ENCODE measurements at places on chromosomes 6 and 20. TPM values are rescaled to one million over a fixed set of nuclear protein-coding genes. Genes with fewer than 3 reads are reported as not detected.

- DNase-seq, result no peak
These were observed 10.3 kb downstream of the KIF25 start for GRCh38 chr6:168007592-168008338.

GRCh38 chr20:35619196-35620095 lies 3.8 kb downstream of the SPAG4 start:
- DNase-seq, result peak; percentile 88

DNA sequence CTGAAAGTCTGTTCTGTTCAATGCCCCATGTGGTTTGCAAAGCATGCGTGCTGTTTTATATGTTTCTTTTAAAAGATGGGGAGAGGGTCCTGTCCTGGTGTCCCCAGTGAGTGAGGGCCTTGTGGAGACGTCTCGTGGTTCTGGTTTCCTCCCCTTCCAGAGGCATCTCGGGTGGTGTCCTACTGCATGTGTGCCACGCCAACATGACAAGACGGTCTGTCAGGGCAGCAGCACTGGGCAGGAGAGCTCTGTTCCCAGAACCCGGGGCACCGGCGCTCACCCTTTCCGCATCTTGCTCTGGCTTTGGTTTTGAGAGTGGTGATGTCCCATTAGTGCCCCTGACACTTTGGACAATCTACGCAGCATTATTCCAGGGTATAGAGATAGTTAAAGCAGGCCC lies 275.6 kb downstream of the CDH4 start:
- no peak for DNase-seq

The SNAI1 gene
- 0.81 TPM for total RNA-seq

- DNase-seq, result no peak
These were observed 48.1 kb upstream of the TNFRSF21 start for GRCh38 chr6:47357827-47358226.

- DNase-seq, result no peak
These were observed 67.8 kb downstream of the MMS22L start for GRCh38 chr6:97215157-97215769.

- DNase-seq, result no peak
These were observed 209.7 kb upstream of the TENT5A start for GRCh38 chr6:81962198-81962597.

The DEFB124 gene
- not detected for total RNA-seq

DNA sequence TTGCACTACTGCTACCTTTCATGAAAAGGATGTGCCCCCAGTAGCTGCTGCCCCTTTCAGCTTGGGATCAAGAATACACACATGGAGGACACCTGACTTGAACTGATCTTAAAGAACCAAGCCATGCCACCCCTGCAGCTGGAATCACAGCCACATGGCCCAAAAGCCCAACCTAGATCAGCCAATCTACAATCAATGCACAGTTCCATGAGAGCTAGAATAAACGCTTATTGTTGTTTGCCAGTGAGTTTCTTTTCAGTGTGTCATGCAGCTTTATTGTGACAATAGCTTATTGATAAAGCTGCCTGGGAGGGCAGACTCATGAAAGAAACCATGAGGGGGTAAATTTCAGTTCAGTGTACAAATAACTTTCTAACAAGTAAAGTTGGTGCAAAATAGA lies 397.7 kb downstream of the PTPRT start:
- DNase-seq, result no peak

DNA sequence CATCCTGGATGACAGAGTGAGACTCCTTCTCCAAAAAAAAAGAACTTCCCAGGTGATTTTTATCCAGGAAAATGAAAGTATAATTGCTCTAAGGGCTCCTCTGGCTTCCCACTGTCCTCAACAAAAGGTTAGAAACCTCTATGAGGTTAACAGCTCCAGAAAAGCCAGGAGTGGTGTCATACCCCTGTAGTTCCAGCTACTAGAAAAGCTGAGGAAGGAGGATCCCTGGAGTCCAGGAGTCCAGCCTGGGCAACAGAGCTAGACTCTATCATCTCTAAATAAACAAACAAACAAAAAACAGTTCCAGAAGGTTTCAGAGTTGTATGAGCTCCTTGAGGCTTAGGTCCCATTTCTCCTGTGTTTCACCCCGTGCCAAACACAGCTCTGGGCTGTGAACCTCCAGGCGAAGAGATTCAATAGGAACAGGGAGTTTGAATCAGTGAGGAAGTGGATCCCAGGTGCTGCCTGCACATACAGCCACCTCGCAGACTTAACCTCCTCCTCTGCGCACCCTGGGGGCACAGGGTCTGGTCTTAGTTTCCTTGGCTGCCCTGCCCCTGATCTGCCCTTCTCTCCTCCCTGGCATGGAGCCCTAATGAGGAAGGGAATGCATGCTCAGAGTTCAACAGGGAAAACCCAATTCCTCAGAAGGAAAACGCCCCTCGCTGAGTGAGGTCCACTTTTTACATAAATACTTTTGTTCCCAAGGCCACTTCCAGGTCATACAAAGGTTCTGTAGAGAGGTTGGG lies 31.0 kb downstream of the ZC3H12D start:
- no peak for DNase-seq

DNA sequence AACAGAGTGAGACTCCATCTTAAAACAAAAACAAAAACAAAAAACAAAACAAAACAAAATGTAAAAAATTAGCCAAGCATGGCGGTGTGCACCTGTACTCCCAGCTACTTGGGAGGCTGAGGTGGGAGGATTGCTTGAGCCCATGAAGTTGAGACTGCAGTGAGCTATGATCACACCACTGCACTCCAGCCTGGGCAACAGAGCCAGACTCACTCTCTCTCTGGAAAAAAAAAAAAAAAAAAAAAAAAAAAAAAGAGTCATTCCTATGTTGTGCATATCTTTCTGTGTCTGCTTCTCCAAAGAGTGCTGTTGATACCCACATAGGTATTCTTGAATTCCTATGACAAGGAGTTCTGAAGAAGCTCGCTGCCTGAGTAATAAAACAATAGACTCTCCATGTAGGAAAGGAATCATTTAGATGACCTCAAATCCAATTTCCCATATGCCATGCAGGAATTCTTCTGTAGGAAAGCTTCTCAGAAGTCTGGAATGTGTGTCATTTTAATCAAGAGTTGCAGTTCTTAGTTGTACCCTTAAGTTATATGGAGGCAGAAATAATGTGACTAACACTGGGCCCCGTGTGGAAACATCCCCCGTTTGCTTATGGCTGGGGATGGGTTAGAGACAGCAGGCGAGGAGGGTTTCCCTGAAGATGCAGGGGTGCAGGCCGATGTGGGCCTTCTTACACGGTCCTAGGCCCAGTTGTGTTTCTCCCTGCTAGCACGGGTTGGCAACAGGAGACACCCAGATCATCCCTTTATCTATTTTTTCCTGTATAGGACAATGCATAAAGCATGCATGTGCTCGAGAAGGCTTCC lies 79.4 kb downstream of the ZDHHC14 start:
- no peak for DNase-seq

GRCh38 chr6:156949376-156949775 lies 172.2 kb downstream of the ARID1B start:
- no peak for DNase-seq

DNA sequence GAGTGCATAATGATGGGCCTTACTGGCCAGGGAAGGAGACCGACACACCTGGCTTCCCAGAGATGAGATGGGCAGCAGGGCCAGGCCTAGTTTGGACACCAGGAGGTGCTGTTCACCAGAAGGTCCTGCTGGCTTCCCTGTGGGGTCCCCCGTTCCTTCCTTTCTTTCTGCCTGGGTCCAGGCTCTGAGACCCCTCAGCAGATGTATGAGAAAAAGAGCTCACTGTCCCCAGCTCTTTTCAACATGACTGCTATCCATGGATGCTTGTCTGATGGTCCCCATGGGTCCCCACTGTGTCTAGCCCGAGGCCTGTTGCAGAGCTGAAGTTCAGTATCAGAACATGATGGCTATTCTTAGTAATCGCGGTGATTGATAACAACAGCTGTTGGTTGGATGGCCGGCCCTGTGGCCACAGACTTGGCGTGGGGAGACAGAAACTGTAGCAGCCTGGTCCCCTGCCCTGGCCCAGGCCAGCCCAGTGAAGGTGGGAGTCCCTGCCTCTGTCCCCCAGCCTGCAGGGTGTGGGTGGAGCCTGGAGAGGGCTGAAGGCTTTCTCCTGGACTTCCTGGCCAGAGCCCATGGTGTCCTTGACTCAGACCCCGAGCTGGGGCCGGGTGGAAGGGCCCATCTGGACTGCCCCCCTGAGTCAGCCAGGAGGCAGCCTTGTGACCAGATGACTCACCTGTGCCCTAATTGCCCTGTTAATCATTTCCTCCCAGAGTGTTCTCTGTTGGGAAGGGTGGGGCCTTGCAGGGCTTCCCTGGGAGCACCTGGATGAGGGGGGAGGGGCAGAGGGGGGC lies 9.9 kb upstream of the BAK1 start:
- peak; percentile 67 for DNase-seq

The CGA gene
- not detected for total RNA-seq

DNA sequence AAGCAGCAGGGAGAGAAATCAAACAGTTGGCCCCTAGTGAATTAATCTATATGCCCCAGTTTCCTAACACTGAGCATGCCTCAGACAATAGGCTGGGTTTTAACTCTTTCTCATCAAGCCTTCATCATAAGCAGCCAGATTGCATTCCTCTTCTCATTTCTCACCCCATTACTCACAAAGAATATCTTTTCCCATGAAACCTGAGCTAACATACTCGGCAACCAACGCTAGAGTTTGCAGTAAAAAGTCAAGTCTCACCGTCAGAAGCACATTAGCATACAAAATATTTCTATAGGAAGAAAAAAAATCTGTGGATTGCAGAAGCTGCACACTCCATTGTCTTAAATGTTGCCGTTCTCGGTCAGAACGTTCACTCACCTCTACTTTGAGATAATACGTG lies 429.9 kb upstream of the ARID1B start:
- DNase-seq, result no peak

- no peak for DNase-seq
These were observed 79.6 kb downstream of the RSPH3 start for GRCh38 chr6:158920311-158920905.

The POM121L2 gene
- not detected for total RNA-seq

- DNase-seq, result peak; percentile 66
These were observed 55.4 kb upstream of the MOXD1 start for GRCh38 chr6:132456700-132457143.

GRCh38 chr6:167233490-167233889 lies 57.6 kb upstream of the UNC93A start:
- no peak for DNase-seq

The TGM3 gene
- not detected for total RNA-seq

The C4B gene
- 58.3 TPM for total RNA-seq

GRCh38 chr20:6103301-6103700 lies 19.5 kb downstream of the FERMT1 start:
- no peak for DNase-seq

The MOCS3 gene
- 2.9 TPM for total RNA-seq

GRCh38 chr6:11659757-11660156 lies 118.8 kb downstream of the ADTRP start:
- DNase-seq, result no peak

DNA sequence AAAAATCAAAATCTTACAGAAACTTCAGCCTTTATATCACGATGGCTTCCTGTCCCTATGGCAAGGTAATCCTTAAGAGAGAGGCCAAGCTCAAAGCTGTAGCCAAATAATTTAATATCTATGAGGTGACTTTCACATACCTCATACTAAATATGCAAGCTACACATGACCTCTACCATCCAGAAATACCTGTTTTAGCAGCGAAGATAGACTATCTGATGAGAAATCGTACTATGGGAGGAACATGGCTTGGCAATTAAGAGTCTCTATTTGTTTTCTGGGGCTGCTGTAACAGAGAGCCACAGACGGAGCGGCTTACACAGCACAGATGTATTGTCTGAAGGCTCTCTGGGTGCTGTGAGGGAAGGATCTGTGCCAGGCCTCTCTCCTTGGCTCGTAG lies 31.0 kb upstream of the SALL4 start:
- DNase-seq, result no peak

The HDGFL1 gene
- not detected for total RNA-seq

- DNase-seq, result peak; percentile 54
These were observed 194.8 kb downstream of the MAFB start for GRCh38 chr20:40494248-40494647.

The KIAA0408 gene
- 3.1 TPM for total RNA-seq

The ATF6B gene
- total RNA-seq, result 21.5 TPM

DNA sequence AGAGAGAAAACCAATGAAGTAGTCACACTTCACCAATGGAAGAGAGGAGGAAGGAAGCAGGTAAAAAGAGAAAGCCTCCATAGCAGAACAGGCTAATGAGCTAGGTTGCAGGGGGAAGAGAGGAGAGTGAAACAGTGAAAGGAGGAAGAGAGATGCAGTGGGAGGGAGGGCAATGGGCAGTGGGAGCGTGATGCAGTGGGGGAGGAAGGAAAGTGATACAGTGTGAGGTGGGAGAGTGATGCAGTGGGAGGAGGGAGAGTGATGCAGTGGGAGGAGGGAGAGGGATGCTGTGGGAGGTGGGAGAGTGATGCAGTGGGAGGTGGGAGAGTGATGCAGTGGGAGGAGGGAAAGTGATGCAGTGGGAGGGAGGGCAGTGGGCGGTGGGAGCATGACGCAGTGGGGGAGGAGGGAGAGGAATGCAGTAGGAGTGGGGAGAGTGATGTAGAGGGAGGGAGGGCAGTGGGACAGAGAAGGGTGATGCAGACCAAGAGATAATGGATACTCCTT lies 29.7 kb downstream of the COL12A1 start:
- DNase-seq, result no peak

- peak; percentile 50 for DNase-seq
These were observed 87.5 kb downstream of the CRYBG1 start for GRCh38 chr6:106448000-106448426.

- no peak for DNase-seq
These were observed 109.4 kb downstream of the ATXN1 start for GRCh38 chr6:16651871-16652270.

GRCh38 chr6:84193114-84193708 lies 34.2 kb downstream of the CEP162 start:
- no peak for DNase-seq

DNA sequence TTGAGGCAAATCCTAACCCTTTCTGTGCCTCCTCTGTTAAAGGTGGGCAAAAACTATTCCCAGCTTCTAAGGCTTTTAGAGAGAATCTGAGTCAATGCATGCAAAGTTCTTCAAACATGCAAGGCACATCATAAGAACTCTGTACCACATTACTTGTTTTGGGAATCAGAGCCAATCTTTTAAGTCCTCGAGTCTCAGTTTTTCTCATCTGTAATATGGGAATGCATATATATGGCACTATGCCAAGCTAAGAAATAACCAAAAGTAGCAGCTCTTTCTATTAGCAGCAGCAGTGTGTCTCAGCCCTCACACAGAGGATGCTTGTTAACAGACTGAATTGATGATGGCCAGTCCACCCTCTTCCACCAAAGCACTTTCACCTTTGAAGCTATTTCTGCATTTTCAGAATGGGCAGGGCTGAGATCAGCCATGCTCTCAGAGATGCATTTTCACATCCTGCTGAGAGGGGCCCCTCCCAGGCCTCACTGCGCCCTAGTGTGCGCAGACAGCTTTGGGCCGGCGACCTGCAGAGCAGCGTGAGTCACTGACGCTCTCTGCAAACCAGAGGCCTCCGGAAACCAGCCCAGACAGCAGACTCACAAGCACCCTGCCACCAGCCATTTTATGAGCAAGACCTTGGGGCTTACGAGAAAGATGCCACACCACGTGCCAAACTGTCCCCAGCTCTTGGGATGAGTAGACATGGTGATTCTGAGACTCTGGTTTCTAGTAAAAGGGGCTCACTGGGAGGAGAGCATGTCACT lies 138.0 kb downstream of the NFATC2 start:
- no peak for DNase-seq

The GJA10 gene
- total RNA-seq, result not detected

All from Right ventricle myocardium superior (tissue), 1 donor.